CD4-positive, alpha-beta T cell treated with Interleukin-4 for 4 hours (primary cell): ENCODE measurements at places on chromosomes 6 and 20.

GRCh38 chr6:147262946-147263345 is 58.7 kb downstream of the STXBP5 start:
- no peak for DNase-seq

- no peak for DNase-seq
Observed at GRCh38 chr20:1813674-1814635, 81.3 kb upstream of the SIRPA start.

GRCh38 chr6:33073431-33073871 is at the start of gene HLA-DPA1:
HLA-DPA1 (minus strand) TSS chr6:33073649.
- peak; percentile 72 for DNase-seq

DNA sequence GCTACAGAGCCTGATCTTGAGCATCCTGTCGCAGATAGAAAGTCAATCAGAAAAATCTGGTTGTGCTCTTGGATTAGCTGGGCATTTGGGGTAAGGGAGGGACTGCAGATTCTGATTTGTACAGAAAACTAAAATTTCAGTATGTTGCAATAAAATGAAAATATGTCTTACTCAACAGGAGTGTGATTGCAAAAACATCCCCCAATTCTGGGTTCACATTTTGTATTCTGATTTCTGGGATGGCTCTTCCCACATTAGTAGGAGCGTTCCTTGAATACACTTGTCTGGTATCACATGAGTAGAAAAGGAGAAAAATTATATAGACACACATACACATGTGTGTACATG is 40.5 kb downstream of the PANK2 start:
- DNase-seq = no peak

GRCh38 chr6:31691078-31691463 is 10.2 kb upstream of the LY6G5C start:
- DNase-seq = no peak

DNA sequence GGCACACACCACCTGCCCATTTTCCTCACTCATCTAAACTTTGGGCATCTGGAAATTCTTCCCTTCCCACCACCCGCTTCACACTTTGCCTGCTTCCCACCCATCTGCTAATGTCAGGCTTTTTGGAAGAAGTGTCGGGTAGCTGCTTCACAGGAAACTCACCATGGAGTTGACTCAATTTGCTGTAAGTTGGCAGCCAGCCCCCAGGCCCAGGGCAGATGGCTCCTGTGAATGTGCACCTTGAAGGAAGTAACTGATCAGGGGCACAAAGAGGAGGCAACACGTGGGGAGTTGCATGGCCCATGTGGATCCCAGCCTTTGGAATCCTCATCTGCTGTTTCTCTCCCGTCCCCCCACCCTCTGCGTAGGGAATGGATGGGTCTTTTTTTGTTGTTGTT is 87.3 kb downstream of the PPP1R14C start:
- no peak for DNase-seq

- DNase-seq = no peak
Observed at GRCh38 chr6:125227244-125227643, 73.7 kb downstream of the TPD52L1 start.

DNA sequence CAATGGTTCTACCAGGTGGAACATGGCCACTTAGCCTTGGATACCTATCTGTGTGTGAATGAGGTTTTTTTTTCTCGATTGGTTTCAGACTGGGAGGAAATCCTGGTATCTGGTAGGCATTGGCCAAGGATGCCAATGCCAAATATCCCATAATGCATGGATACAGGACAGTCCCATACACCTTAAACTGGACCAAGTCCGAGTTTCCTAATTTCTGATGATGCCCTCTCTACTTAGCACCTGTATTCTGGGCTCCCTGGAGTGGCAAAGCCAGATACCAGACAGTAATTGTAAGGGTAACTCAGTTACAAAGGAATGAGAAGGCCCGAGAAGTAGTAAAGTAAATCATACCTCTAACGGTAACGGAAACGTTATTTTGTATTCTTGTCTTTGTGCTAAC is 17.9 kb downstream of the SNX5 start:
- DNase-seq = no peak

DNA sequence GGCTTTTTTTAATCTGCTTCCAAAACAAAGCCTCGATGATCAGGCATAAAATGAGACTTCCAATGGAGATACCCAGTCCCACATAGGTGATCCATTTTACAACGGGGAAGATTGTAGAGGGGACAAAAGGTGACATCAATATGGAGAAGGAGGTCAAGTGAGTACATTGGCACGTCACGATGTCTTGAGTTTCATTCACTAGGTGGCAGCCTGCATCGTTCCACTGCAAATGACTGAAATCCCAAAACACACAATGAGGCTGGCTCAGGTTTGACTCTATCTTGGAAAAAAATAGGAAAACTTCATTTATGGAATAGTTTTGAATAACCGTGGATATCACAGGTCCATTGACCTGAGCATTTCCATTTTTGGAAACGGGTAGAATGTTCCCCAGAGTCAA is 32.5 kb downstream of the ADGRF1 start:
- DNase-seq = no peak

GRCh38 chr6:96465321-96465903 is 56.2 kb upstream of the UFL1 start:
- DNase-seq = no peak

DNA sequence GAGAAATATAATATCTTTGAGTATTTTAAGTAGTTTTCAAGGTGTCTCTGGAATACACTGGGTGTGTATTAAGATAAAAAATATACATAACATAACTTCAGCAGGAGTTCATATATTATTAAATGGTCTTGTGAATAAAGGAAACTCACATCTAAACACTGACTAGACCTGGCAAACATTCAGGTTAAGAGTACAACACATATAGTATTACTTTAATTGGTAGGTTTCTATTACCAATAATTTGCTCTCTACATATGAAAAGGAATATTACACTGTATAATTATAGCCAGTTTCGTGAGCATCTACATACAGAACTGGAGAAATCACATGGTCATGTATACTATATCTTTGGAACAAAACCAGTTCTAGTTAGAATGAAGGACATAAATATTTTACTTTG is 8.7 kb downstream of the NCOA5 start:
- DNase-seq = no peak

DNA sequence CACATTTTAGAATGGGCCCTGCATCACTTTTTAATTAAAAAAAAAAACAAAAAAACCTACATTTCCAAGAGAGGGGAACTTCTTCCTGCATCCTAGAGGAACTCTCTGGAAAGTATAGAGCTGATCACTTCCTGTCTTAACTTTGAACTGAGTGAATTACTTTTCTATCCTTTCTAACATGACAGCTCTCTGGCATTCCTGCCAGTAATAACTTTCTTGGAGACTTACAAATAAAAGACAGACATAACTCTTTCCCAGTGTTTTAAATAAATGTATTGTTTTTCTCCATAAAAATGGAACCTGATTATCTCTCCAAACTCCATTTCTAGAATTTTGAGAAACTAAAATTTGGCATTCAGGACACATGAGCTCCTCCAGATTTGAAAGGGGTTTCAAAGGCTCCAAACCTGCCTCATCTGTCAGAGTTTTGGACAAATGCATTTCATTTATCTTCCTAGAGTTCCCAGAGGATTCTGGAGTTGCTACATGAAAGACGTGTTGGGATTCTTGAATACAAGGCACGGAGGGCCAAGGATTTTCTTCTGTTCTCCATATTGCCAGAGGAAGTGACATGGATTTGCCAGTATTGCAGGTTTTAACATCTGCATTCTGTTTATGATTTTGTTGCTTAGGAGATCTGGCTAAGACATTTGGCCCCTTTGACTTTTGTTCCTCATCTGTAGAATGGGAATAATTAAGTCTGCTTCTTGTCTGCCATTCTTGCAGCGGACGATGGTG is 2.0 kb upstream of the SMOC2 start:
- DNase-seq = no peak
